ENCODE measurements at places on chromosomes 6 and 20. TPM values are rescaled to one million over a fixed set of nuclear protein-coding genes. Genes with fewer than 3 reads are reported as not detected.

GRCh38 chr6:107676042-107676441 lies 148.1 kb downstream of the SCML4 start:
- H3K4me3 ChIP-seq: no peak overlapping the region
- H3K27me3 ChIP-seq: peaks cover 13% of the 10 kb centered on the region
- H3K4me1 ChIP-seq: peaks cover 8% of the 10 kb centered on the region
- no peak for DNase-seq

- no peak for DNase-seq
- no peak overlapping the region for H3K27ac ChIP-seq
- H3K4me3 ChIP-seq: no peak overlapping the region
- no peaks in the 10 kb centered on the region for H3K27me3 ChIP-seq
- H3K4me1 ChIP-seq: no peaks in the 10 kb centered on the region
Measured at GRCh38 chr20:988272-988671, 13.8 kb downstream of the RSPO4 start.

DNA sequence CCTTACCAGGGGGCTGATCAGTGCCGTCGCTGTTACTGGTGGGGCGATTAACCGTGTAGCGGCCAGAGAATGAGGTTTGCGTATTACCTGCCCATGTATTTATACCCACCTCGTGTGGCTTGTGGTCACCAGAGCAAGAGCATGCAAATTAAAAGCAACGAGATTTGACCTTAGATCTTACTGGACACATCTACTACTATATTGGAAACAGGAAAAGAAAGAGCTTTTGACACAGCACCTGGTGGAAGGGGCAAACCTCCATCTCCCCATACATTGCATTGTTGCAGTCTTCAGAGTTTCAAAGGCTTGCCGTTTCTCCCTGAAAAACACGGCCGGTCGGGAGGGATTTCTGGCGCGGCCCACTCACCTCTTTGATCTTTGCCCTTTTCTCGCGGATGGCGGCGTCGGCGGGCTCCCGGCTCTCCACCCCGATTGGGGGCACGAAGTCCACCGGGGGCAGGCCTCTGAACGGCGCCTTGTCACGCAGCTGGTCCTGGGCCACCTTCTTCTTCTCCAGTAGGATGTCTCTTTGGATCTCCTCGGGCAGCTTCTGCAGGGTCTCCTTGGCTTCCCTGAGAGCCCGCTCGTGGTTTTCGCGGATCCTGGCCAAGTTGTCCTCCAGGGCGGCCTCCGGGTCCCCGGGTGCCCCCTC lies 1.3 kb downstream of the MAN1A1 start:
- H3K27ac ChIP-seq: no peak overlapping the region
- H3K36me3 ChIP-seq: no peaks in the 10 kb centered on the region
- peak overlapping the region; percentile 96 for H3K4me3 ChIP-seq
- peak; percentile 15 for DNase-seq
- H3K27me3 ChIP-seq: no peaks in the 10 kb centered on the region

DNA sequence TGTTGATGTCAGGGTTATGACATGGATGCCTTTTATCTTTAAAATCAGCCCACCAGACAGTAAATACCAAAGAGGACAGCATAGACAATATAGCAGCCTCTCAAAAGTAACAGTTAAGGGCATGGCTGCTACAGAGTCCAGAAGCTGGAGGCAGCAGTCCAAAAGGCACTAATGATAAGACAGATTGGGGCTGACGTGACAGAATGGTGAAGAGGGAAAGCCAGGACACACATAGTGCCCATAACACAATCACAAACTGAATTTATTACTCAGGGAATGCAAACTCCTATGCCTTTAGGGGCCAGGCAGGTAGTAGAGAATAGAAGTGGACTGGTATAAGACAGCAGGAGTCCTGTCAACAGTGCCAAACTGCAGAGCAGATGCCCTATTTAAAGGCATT lies 40.7 kb downstream of the TP53INP2 start:
- no peaks in the 10 kb centered on the region for H3K4me1 ChIP-seq
- H3K27me3 ChIP-seq: no peaks in the 10 kb centered on the region
- peaks cover 99% of the 10 kb centered on the region for H3K36me3 ChIP-seq
- H3K4me3 ChIP-seq: no peak overlapping the region
- no peak for DNase-seq

NAA20 gene
- polyA plus RNA-seq: 26.6 TPM

PRR18 gene
- not detected for polyA plus RNA-seq

Measured in CD14-positive monocyte (primary cell).